ENCODE measurements at places on chromosomes 6 and 20. TPM values are rescaled to one million over a fixed set of nuclear protein-coding genes. Genes with fewer than 3 reads are reported as not detected.

- no peak for ATAC-seq
Observed at GRCh38 chr6:31715022-31715958, at the start of gene LY6G6D. LY6G6D (plus strand) TSS chr6:31715348; CDS start chr6:31715356, 8 bp downstream.

DNA sequence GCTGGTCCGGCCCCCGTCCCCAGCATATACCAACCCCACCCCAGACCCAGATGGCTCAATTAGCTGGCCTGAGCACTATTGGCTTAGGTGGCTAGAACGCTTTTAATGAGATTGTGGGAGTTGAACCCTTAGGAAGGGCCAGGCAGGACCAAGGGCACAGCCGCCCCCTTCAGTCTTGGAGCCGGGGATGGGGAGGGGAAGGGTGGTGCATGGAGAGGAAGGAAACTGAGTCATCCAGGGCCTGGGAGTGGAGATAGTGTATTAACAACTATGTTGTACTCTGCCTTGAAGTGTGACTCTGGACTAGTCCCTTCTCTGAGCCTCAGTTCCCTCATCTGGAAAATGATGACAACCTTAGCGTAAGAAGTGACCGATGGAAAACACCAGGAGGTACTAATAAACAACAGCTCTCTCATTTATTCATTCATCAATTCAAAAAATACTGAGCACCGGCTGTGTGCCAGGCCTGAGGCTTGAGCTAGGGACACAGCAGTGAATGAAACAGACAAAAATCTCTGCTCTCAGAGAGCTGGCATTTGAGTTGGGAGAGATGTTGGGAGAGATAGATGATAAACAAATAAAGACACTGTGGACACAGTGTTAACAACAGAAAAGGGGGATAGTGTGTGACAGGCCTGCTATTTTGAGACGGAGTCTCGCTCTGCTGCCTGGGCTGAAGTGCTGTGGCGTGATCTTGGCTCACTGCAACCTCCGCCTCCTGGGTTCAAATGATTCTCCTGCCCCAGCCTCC, 11.5 kb downstream of the PEDS1 start:
- ATAC-seq = no peak

- ATAC-seq = no peak
Observed at GRCh38 chr20:19851861-19852260, 93.8 kb downstream of the RIN2 start.

DNA sequence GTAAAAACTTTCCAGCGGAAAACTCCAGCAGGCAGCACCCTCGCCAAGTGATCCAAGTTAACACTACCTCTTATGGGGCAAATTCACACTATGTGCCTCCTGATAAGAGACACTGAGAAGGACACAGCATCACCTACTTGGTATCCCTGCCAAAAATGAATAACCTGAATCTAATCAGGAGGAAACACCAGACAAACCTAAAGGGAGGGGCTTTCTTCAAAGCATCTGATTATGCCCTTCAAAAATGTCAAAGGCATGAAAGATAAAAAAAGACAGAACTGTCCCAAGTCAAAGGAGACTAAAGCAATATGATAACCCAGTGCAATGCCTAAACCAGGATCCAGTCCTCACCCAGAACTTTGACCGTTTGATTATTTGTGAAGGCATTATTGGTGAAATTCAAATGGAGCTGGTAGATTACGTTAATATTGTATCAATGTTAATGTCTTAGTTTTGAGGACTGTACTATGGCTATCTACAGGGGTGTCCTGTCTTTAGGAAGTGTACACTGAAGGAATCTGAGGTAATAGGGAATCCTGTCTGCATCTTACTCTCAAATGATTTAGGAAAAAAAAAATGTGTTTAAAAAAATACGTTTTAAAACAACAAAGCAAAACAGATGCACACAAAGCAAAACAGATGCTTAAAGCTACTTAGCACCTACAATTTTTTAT, 8.3 kb downstream of the TBC1D7 start:
- no peak for ATAC-seq

- no peak for ATAC-seq
Observed at GRCh38 chr6:72524011-72524645, 97.7 kb upstream of the KCNQ5 start.

DNA sequence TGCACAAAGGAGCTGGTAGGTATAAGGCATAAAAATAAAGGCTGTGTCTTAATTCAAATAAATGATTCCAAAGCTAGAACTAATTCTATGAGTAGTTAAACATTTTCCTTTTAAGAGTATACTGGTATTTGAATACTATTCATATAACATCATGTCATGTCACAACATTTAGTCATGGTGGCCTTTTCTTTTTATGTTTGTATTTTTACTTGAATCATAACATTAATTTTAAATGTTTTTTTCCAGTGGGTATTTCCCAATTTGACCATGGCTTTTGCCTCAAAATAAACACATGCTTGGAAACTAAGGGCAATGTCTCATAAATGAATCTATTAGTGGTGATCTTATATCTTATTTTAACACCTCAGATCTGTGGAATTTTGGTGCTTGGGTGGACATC, 177.1 kb downstream of the CD109 start:
- no peak for ATAC-seq

- no peak for ATAC-seq
Observed at GRCh38 chr6:134642279-134642678, 307.6 kb downstream of the ALDH8A1 start.

RBPJL gene
- total RNA-seq = not detected

- ATAC-seq = no peak
Observed at GRCh38 chr20:17010181-17010580, 216.7 kb upstream of the PCSK2 start.

DNA sequence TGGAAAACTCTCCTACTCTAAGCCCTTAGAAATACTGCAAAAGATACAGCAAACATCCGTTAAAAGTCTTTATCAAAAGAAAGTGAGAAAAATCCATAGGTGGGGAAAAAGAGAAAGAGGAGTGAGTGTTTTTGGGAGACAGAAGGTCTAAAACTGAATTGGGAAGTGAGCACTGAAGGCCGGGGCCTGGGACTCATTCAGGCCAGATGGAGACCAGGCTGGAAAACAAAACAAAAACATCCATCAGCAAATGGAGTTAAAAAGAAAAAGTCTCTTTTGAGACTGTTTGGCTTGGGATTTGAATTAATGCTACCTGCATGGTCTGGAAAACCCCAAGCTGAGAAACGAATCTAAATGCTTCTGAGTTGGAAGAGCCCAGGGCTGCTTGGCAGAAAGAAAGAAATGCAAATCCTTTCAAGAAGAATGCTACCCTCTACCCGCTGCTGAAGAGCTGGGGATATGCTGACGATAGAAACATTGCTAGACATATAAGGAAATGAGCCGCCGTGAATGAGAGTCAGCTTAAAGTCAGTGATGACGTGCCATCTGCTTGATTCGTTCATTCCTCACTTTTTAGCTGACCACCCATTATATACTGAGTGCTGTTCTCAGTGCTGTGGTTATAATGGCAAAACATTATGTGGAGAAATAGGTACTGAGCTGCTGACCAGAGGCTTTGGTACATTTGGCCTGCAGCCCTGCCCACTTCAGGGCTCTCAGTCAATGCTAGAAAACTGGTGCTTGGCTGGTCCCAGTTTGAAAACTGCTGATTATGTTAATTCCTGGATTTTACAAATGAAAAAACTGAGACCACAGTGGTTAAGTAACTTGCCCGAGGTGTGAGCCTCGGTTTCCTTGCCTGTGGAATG, 28.0 kb upstream of the TULP4 start:
- peak; percentile 28 for ATAC-seq

DNA sequence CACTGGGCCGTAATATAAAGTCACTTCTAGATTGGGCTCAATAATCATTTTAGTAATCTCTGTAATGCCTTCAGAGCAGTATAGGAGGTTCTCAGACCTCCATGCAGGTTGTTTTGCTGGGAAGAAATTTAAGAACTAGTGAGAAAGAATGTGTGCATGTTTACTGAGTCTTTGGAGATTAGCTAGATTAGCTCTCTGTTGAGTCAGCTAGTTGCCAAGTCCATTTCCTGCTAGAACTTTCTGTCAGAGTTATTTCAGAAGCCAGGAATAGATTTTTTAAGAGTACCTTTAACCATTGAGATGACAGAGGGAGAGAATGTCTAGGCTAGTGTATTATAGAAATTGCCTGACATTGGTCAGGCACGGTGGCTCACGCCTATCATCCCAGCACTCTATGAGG, 33.3 kb downstream of the ORC3 start:
- ATAC-seq = peak; percentile 75

DNA sequence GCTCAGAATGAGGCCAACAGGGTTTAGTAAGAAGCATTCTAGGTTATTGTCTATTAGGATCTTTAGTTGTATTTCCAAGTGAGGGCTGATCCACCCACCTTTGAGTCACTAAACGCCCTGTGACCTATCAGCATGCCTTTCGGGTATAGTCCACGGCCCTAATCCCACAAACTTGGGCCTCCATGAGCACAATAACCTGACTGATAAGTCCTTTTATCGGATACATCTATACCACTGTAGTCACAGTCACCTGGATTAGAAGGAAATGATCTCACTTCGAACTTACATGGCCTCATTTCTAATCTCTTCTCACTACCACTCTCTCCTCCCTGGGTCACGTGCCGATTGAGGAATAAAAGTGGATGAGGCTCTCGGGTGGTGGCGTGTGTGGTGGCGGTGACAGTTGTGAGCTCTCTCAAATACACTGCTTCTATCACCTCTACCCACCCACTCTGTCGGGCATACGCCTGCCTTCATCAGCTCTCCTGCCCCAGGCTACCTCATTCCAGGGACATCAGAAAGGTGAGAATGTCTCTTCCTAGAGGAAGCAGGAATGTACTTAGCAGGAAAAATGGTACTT, 65.2 kb downstream of the TRAM2 start:
- ATAC-seq = no peak

- ATAC-seq = no peak
Observed at GRCh38 chr20:20683481-20684321, 28.7 kb downstream of the RALGAPA2 start.

PACRG gene
- 0.76 TPM for total RNA-seq

- ATAC-seq = no peak
Observed at GRCh38 chr6:152004036-152004566, 196.6 kb downstream of the ESR1 start.

DNA sequence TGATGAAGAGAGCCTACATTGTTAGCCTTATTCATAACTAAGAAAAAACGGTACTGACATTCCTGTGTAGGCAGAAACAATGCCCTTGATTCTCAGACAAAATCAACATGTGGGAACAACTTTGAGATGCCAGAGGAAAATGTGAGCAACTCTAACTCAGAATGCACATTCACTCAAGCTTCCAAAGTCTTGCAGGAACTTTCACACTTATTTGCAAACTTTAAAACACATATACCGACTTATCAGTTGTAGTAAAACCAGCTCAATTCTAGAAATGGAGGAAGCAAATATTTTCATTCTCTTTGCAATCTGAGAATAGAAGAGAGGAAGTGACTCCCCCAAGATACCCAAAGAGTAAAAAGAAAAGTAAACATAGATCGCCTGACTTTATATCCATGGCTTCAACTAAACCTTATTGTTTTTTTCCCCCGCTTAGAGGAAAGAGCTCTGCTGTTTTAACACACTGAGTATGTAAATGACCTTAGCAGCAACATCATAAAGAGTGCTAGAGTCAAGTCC, 117.6 kb downstream of the EPB41L2 start:
- no peak for ATAC-seq

DNA sequence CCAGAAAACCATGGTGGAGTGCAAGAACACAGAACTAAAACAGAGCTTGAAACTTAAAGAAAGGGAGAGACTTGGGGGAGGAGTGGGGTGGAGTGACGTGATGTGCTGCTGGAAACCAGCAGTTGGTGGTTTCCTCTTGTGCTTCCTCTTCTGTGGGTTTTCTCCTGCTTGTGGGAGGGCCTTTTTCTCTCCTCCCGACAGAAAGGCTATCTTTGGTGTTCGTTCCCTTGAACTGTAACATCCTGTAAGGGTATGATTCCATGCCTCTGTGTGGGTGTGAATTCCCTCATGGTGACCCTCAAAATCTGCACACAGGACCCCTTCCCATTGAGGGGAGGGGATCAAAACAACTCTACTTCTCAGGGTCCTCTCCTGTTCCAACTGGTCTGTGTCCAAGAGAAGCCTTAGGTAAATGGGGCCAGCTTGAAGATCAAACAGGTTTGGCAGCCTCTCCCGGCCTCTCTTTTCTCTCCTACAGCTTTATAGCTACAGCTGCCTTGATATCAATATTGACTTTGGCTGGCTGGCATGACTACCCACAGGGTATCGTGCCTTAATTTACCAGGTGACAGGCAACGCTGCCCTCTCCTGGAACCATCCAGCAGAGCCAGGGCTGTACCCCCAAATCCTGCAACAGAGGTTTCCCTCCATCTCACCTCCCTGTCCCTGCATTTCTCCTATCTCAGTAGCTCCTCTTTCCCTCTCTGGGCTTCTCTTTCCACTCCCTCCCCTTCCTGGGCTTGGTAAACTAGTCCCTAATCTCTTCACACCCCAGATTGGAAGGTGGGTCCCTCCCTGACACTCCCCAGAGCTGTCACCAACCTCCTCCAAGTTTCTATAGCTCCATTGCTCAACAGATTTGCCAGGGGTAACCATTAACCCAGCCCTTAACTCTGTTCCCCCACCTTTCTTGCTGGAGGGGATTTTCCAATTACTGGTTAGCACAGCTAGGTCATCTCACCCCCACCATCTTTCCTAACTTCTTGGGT, 1.5 kb upstream of the MSH5 start:
- ATAC-seq = peak; percentile 52

EMILIN3 gene
- total RNA-seq = 0.12 TPM

- ATAC-seq = no peak
Observed at GRCh38 chr6:144768551-144769075, 483.5 kb downstream of the UTRN start.

DNA sequence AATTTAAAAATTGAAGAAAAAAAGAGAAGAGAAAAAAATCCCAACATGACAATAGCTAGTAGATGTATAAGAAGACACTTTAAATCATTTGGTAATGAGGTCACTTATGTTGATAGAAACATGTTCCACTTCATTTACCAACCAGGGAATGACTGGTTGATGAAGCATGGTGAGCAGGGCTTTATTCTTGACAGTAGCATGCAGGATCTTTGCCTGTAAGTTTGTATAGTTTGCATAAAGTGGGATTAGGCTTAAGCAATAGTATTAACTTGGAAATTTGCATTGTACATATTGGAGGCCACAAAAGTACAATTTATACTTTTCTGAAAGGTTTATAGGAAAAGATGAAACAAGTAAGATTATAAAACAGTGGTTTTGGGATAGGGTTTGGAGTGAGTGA, 67.0 kb downstream of the NOX3 start:
- no peak for ATAC-seq

SLCO4A1 gene
- total RNA-seq = 13.7 TPM

SLC17A1 gene
- total RNA-seq = not detected

- no peak for ATAC-seq
Observed at GRCh38 chr6:124799638-124800037, 162.6 kb upstream of the RNF217 start.

- ATAC-seq = no peak
Observed at GRCh38 chr6:110307368-110307767, 50.8 kb downstream of the METTL24 start.

DNA sequence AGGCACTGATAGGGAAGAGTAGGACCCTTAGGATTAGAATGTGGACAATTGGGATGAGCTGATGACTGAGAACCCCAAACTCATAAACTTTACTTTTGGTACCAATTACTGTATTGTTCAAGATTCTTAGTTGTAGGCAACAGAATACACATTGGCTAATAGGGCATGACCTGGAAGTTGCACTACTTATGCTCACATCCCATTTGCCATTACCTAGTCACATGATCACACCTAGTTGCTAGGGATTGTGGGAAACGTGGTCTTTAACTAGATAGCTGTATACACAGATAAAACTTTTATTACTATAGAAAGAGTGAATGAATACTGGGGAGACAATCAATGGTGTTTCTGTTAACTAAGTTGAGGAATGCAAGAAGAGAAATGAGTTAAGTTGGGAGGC, 113.4 kb upstream of the AKIRIN2 start:
- ATAC-seq = peak; percentile 49

- ATAC-seq = no peak
Observed at GRCh38 chr6:118627724-118628123, 23.7 kb downstream of the CEP85L start.
